ENCODE measurements at places on chromosomes 12 and 14. TPM values are rescaled to one million over a fixed set of nuclear protein-coding genes. Genes with fewer than 3 reads are reported as not detected.

NAV3 gene
- 93.5 TPM for polyA plus RNA-seq

COCH gene
- 0.18 TPM for polyA plus RNA-seq

VCPKMT gene
- 5.3 TPM for polyA plus RNA-seq

KLRC1 gene
- not detected for polyA plus RNA-seq
